ENCODE measurements at places on chromosomes 11 and 22.

GRCh38 chr11:17561111-17561415 is 14.0 kb downstream of the OTOG start:
- no peak for DNase-seq

- no peak for DNase-seq
These were observed 11.4 kb downstream of the ACO2 start for GRCh38 chr22:41480397-41480735.

- DNase-seq: no peak
These were observed 47.5 kb upstream of the AQP11 start for GRCh38 chr11:77542296-77542695.

- DNase-seq: peak; percentile 84
These were observed 35.8 kb downstream of the NRXN2 start for GRCh38 chr11:64687204-64687603.

DNA sequence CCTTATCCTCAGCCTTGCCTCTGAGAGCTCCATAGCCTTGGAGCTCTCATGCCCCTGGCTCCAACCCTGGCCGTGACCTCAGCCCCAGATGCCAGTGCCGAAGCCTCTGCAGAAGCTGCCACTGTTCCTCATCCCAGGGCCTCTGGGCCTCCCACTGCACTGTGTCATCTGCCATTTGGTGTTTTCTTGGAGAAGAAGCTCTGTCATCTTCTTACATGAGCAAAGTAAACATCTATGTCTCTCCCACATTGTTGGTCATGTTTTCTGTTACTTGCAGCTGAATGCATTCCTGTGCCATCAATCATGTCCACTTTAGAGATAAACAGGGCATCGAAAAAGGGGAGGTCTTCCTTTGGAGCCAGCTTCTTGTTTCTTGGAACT is 45.0 kb upstream of the FTH1 start:
- peak; percentile 64 for DNase-seq

- no peak for DNase-seq
These were observed 27.9 kb upstream of the GRK3 start for GRCh38 chr22:25536589-25536988.

DNA sequence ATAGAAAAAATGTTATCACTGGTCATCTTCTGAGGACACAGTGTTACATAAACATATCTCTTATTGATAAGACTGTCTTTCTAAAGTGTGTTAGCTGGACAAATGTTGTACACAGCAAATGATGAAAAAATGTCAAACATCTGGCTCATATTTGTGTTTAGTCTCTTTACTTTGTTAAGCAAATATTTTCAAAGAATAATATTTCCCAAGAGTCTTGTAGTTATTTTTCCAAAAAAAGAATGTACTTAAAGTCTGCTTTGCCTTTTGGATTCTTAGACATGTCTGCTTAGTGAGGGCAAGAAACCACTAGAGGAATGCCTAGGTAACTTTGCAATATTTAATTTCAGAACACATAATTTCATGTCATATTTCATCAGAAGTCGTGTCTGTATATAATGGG is 23.9 kb upstream of the CCDC179 start:
- no peak for DNase-seq

DNA sequence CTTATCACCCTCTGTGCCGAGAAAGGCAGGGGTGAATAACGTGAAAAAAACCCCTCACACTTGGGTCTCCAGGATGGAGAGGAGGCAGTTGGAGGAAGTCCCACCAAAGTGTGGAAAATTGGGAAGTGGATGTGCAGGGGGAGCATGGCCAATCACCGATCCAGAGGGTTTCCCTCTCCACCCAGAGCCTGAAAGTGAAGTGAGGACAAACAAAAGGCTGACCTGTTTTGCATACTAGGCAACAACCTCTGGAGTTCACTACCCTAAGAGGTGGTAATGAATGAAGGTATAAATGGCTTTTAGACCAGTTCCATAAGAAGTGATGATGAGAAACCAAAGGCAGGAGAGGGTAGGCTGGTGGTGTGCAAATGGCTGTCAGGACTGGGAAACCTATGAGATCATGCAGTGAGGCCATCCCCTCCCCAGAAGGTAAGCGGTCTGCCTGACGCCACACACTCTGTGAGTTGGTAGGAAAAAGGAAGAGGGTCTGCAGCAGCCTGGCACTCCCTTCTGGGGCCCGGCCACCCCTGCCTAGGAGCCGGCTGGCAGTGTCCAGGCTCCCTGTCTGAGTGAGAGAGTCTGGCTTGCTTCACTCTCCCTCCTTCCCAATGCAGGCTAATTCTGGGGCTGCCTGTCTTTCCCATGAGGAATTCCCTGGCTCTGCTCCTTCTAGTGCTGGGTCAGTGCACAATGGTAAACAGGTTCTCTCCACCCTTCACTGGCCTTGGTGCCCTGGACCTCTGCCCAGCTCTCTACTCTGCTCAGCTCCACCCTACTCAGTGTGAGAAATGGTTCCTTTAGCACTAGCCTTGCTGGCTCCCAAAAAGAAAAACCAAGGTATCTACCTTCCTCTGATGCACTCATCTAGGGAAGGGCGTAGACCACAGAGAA is 15.6 kb downstream of the TBC1D10A start:
- DNase-seq: no peak

- peak; percentile 79 for DNase-seq
These were observed 3.2 kb upstream of the PRR5 start for GRCh38 chr22:44698531-44699421.

GRCh38 chr11:20912065-20912821 is 242.9 kb downstream of the NELL1 start:
- DNase-seq: no peak

GRCh38 chr11:1906181-1906580 is 13.3 kb upstream of the TNNT3 start:
- DNase-seq: no peak

- no peak for DNase-seq
These were observed 46.9 kb downstream of the PDHX start for GRCh38 chr11:34963351-34963750.

GRCh38 chr11:43874078-43874477 is 6.6 kb upstream of the ALKBH3 start:
- DNase-seq: no peak

GRCh38 chr11:3950996-3951660 is 95.7 kb downstream of the STIM1 start:
- no peak for DNase-seq

GRCh38 chr11:126700768-126701519 is 299.6 kb downstream of the KIRREL3 start:
- DNase-seq: no peak

- DNase-seq: no peak
These were observed 42.5 kb downstream of the MCM5 start for GRCh38 chr22:35442471-35442870.

DNA sequence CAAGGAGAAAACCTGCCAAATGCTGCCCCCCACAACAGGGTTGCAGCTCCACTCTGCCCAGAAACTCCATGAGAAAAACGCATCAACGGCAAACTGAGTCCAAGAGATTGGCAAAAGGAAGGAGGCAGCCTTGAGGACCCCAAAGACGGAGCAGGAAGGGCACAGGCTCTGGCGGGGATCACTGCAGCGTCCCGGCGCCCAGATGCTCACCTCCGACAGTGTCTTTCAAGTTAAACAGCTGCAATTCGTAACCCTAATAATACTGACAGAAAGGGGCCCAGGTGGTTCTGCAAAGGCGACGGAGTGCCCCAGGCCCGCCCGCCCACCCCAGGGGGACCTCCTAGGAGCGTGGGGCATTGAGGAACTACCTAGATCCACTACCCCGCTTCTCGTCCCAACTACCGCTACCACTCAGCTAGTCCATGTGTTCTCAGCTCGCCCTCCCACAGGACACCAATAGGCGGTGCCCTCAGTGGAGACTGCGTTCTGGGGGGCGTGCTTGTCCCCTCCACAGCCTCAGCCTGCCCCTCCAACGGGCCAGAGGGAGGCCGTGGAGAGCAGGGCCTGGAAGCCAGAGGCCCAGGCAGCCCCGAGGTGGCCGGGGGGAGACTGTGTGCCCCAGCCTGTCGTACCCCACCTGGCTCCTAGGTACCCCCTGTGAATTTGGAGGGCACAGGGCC is 127.4 kb downstream of the PHF21B start:
- DNase-seq: peak; percentile 37

GRCh38 chr11:119196833-119197483 is 9.2 kb upstream of the CBL start:
- peak; percentile 50 for DNase-seq

DNA sequence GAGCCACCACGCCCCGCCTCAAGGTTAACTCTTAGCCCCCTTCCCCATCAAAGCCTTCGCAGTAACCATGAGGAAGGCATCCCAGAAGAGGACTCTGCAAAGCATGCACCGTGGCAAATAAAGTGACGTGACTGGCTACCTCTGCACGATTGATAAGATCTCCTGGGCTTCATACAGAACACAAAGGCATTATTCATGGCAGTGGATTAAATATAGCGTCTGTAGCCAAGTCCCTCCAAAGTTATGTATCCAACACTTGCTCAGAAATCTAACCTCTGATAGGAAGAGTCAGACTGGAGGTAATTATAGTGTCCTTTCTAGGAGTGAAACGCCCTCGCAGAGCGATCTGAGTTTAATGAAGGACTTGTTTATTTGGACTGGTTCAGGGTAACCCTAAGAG is 22.4 kb downstream of the CPT1A start:
- DNase-seq: no peak

GRCh38 chr11:6240781-6241180 is 1.9 kb downstream of the CNGA4 start:
- DNase-seq: no peak

DNA sequence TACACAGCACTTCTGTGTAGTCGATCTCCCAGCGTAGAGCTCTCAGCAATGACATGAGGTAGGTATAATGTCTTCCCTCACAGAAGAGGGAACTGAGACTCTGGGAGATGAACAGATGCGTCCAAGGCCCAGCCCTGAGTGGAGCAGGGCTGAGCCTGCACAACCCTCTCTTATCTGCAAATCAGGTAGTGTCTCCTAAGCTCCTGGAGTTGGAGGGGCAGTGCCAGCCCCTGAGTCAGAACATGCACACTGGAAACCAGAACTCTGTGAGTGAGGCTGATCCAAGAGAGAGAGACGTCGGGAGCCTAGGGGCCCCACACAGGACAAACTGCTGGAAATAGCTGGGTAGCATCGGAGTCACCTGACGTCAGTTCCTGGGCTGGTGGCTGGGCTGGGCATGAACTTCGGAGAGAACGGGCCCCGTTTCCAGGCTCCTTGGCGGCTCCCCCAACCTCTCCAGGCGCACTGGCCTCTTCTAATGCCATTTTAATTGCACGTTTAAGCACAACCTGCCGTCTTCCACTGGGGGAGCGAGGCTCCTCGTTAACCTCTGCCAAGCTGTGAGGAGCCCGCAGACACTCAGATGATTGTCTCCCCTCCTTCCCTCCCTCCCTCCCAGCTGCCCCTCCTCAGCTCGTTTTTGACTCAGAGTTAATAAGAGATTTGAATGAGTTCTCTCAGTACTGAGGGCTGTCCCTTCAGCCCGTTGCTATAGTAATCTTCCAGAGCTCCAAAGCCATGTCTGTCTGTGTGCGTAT is 191.2 kb upstream of the TBCEL start:
- DNase-seq: peak; percentile 17

DNA sequence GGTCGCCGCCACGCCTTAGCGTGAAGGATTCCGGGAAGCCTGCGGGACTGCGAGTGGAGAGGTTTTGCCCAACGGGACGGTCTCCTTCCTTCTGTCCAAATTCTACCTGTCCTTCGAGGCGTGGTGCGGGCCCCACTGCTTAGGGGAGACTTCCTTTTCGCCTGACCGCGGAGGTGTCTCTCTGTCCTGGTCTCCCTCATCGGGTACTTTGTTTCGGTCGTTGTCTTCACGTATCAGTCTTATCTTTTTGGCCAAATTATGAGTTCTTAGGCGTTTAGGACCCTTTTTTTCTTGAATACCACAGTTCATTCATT is 388 bp downstream of the HINFP start:
- no peak for DNase-seq

DNA sequence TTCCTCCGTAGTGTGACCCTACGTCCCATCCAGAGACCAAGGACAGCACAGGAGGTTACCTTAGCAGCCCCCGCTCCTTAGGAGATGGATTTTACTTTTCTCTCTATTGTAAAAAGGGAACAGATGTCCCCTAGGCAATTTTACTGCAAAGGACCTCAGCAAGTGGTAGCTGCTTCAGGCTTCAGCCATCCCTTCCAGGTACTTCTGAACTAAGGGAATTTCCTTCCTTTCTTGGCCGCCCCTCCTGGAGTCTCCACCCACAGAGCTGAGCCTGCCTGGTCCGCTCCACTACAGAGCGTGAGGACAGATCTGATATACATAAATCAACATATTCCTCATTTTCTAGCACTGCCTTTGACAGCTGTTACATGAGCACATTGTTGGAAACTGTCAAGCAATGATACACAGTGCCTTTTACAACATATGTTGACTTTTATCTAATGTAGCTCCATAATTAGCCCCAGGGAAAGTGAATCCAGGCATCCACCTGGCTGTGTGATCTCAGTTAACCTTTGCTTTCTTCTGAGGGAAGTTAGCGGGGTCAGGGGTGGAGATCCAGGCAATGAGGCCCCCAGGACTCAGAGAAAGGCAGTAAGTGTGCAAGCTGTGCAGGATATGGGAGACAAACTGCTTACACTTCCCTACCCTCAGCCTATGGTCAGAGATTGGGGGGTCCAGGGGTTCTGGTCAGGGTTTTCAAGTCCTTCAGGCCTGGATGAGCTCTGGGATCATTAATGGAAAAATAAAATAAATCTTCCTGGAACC is 51.9 kb downstream of the SPATA19 start:
- no peak for DNase-seq

DNA sequence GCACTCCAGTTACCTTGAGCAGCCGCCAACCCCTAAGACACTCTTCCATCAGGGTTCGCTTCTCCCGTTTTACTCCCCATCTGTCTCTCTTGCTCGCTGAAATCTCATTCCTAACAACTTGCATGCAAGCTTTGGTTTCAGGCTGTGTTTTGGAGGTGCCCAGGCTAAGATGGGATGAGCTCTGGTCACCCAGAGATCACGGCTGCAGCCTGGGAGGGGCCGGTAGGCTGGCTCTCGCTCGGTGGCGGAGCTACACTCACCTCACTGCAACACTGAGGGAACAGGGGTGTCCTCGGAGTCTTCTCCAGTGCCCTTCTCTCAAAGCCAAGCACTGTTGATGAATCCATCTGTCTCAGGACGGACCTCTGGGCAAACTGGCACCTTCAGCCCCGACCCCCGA is 197.5 kb downstream of the BARX2 start:
- DNase-seq: no peak

GRCh38 chr22:43134553-43134952 is 8.6 kb downstream of the MCAT start:
- DNase-seq: no peak

DNA sequence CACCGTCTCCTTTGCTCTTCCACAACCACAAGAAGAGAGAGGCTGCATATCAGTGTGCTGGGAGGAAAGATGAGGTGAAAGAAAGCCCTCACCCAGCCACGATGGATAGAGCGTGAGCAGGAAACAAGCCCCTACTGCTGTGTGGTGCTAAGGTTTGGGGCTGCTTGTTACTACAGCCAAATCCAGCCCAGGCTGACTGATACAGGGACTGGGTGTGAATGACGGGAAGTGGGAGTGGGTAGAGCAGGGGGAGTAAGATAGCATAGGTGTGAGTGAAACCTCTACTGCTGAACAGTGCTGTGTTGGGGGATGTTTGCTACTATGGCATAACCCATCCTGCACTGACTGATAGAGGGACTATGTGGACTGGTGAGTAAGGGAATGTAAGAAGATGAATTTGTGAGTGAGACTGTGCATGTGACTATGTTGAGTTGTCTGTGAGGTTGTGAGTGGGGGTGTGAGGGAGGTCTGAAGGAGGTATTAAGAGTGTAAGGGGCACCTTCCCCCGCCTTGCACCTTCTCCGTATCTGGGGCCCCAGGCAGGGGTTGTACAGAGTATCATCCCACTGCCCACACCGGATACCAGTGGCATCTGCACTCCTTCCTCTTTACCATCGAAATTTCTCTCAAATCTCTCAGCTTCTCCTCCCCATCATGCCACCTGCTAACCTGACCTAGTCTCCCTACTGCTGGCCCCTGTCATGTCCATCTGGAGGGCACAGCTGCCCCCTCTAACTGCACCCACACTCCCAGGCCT is 91.5 kb downstream of the MN1 start:
- DNase-seq: no peak

Measured in spleen (tissue), 13 donors.